ENCODE measurements at places on chromosomes 2 and 18.
A peak's percentile ranks its signal among the peaks of the same experiment; 100 is the strongest.

DNA sequence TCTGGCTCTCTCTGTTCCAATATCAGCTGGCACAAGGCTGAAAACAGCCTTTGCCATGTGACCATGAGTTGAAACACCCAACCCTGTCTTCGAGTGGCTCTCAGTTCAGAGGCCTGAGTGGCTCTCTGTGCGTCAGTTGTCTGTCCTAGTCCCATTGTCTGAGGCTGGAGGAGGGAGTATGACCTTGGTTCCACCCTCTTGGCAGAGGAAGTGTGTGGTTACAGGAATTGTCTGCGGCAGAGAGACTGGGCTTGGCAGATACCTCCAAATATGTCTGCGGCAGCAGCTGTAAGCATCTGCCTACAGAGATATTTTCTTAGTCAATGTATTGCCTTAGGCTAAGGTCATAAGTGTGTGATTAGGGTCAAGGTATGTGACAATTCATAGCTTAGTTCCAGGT is 32.6 kb downstream of the CNGA3 start:
- DNase-seq: no peak

DNA sequence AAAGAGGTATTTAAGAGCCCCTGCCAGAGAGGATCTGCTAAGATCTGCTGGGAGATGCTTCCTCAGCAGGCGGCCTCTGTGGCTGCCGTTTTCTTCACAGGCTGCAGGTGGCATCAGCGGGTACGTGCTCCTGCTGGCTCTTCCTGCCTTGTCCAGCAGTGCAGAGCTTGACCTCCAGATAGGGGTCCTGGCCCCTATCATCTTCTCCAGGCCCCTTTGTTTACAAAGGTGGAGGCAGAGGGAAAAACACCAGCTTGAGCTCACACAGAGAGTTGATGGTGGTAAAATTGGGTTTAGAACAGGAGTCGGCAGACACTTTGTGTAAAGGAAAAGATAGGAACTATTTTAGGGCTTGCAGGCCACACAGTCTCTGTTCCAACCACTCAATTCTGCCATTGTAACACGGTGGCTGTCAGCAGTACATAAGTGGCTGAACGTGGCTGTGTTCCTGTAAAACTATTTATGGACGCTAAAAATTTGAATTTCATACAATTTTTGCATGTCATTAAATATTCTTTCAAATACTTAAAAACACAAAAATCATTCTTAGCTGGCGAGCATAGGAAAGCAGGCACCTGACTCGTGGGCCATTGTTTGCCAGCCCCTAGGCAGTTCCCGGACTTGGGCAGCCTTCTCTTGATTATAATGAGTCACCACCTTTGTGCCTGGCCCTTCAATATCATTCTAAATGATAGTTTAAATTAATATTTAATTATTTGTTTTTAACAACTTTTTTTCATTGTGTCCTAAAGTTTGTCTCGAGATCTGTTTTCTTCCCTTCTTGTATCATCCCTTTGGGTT is 98.2 kb upstream of the B3GNT7 start:
- peak; percentile 76 for DNase-seq

DNA sequence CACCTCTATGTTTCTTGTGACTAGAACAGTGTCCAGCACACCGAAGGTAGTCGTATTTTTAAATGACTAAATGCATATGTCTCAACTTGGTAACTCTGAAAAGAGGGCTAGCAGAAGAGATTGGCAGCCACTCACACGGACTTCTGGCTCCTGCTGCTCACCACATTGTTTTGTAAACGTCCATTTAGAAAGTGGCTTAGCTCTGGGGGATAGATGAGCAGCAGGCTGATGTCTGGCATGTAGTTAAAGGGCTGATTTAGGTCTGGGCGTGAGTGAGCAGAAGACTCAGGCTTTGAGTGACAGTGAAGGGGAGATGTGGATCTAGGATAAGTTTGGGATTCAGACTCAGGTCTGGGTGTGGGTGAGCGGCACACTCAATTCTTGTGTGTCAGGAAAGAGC is 372.9 kb upstream of the HS6ST1 start:
- no peak for DNase-seq

DNA sequence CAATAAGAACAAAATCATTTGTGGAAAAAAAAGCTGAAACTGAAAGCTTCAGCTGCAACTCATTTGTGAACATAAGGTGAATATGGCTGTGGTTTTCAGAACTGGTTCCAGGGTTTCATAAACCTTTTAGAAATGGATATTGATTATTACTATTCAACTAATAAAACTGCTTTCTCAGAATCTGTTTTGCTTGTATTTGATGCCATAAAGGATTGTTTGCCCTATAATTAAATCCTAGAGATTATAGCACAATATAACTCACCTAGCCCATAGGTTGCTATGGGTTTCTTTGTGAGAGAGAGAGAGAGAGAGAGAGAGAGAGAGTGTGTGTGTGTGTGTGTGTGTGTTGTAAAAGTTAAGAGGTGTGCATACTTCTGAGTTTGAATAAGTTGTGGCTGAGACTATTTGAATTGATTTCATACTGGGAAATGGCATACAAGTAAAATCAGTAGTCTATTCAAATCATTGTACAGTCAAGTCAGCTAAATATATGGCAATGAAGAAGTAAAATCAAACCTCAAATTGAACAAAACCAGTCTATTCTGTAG is 339.2 kb downstream of the ARHGAP15 start:
- DNase-seq: no peak

DNA sequence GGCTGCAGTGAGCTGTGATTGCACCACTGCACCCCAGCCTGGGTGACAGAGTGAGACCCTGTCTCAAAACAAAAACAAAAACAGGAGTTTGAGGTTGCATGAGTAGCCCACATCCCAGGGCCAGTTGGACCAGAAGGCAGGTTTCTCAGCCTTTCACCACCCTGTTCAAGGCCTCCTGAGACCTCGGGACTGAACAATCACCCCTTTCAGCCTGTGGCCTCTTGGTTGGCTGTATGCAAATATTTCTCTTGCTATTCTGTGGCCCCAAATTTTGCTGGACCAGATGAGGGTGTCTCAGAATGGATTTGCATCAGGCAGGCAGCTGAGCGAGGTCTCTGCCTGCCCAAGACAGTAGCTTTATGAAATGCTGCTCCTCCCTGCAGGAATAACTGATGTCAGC is 56.9 kb downstream of the DPYSL5 start:
- DNase-seq: no peak

GRCh38 chr18:34913837-34914661 is 127.2 kb upstream of the MAPRE2 start:
- DNase-seq: no peak

DNA sequence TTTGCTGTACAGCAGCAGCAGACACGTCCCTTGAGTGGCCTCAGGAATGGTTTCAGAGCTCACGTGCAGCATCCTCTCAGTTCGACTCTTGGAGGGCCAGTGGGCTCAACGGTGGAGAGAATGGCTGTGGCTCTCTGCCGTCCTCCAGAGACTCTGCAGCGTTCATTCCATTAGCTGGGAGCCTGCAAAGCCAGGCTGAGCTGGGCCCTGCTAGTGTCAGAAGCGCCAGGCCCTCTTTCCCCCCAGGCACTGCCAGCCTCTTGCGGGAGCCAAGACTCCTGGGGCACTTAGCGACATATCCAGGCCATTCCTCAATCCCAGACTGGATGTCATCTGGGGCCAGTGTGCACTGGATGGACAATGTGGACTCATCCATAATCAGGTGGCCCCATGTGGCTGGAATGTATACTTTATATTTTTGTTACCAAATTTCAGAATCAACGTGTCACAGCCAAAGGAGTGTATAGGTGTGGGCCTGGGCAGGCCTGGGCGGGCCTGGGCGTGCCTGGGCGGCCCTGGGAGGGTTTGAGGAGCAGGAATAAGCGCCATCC is 125.1 kb upstream of the EPAS1 start:
- DNase-seq: no peak

DNA sequence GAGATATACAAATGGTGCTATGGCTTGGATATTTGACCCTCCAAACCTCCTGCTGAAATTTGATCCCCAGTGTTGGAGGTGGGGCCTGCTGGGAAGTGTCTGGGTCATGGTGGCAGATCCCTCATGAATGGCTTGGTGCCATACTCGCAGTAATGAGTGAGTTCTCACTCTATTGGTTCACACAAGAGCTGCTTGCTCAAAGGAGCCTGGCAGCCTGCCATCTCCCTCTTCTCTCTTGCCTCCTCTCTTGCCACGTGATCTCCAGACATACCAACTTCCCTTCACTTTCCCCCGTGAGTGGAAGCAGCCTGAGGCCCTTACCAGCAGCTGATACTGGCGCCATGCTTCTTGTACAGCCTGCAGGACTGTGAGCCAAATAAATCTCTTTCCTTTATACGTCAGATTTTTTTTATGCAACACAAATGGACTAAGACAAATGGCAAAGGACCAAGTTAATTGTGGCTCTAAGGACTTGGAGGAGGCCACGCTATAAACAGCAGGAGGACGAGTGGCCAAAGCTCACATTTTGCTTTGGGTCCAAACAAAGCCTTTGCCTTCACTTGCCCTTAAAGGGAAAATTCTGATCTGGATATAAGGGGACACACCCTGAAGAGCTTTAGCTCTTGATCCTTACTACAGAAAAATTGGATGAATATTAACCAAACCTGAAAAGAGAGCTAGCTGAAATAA is 214.7 kb downstream of the SS18 start:
- DNase-seq: no peak

DNA sequence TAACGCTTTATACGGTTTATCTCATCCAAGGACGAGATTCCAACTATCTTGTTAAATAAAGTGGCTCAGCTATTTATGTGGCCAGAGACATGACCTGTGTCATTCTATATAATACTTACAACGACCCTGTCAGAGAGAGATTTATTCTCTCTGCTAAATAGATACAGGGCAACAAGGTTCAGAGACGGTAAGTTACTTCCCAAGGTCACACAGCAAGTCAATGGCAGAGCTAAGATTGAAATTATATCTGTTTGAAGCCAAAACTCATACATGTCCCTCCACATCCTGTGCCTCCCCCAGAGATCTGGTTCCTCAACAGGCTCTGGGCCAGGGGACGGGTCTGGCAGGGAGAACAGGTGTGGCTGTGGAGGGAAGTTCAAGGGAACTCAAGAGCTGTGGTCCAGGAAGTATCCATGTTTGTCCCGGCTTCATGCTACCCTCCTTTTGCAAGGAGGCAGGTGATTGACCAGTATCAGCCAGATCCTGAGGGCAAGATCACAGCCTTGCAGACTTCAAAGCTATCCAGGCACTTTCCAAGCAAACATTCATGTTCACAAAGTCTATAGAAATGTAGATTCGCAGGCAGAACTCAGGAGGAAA is 99.8 kb downstream of the CAPN13 start:
- no peak for DNase-seq

DNA sequence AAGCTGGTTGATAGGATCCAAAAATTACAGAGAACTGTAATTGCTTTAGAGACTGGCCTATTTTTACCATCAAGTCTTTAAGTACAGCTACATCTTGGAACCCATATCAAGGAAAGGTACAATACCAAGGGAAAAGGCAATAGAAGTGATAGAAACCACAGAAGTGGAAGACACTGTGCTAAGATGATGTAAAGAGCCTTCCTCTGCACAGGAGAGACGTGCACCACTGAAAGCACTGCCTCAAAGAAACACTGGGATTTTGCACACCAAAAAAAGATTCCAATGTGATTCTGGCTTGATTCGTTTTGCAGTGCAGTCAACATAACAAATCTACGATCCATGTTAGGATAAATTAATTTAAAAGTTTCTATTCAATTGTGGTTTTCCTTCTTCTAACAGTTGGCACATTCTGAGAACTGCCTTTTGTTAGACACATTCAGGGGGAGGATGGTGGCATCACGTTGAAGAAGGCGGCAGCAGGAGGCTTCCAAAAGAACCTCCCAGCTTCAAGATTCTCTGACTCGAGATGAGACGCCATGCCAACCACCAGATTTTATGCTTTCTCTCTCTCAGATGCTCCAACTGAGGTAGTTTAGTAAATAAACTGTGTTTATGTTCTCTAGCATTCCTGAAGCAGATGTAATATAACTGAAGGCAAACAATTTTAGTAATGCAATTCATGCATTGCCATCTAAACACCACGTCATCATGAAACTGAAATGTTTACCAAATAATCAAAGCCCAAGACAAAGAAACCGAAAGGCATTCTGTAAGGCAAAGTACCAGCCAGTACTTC is 102.9 kb downstream of the BCL2 start:
- DNase-seq: no peak

GRCh38 chr2:182605166-182605565 is 110.9 kb upstream of the DNAJC10 start:
- no peak for DNase-seq

DNA sequence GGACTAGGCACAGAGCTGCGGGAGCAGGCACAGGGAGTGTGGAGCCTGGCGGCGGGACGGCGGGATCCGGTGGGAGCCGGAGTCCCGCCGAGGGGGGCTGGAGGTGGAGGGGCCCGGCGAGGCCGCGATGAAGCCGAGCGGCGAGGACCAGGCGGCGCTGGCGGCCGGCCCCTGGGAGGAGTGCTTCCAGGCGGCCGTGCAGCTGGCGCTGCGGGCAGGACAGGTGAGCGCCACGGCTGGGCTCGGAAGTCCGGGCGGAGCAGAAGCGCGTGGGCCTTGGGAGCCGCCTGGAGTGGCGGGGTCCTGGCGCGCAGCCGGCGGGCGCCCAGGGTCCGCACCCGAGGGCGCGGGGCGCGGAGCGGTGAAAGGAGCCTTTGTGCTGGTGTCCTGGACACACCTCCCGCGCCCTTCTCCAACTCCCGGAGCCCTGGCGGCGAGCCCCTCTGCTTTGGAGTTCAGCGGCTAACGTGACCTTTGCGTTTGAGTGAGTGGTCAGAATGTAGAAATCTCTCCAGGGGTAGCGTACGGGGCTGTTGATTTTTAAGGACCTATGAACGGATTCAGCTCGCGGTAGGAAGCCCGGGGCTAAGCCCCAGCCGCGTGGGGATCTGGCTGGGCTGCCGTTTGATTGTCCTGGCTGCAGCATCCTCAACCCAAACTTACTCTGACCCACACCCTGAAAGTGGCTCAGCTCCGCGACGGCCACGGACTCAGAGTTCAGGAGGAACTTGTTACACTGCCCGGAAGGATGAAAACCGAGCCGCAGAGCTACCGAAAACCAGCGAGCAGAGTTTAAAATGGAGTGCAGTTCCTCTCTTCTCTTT is 448 bp downstream of the IMPA2 start:
- DNase-seq: no peak
